ENCODE measurements at places on chromosomes 5 and 9.

DNA sequence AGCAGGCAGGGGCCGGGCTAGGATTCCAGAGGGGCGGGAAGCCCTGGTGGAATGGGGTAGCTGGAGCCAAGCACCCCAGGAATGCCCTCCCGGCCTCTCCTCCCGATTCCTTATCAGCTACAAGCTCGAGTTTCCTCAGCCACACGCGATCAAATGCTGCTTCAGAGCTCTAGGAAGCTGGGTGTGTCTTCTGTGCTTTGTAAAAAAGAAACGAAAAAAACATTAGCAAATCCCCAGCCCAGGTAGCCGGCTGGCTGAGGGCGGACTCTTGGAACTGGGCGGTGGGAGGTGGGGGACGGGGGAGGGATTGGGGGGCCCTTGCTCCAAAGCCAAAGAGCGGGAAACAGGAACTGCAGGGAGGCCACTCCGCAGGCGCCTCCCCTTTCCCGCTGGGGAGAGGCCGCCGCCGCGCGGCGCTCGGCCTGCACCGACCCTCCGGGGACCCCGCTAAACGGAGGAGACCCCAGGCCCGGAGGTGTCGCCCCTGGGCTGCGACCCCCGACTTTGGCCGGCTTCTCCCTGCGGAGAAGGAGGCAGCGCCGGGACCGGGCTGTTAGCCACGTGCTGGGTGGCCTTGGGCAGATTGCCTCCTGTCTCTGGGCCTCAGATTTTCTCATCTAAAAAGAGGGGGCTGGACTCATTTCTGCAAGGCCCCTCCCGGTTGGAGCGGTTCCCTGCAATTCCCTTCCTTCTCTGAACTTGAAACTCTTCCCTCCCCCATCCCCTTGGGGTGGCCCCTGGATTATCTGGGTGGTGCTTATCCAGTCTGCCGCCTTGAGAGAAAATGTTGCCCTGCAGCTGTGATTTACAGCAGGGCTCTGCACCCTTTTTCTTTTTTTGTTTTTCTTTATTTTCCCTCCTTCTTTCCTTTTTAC, 40.9 kb upstream of the FABP6 start:
- no peak for DNase-seq

DNA sequence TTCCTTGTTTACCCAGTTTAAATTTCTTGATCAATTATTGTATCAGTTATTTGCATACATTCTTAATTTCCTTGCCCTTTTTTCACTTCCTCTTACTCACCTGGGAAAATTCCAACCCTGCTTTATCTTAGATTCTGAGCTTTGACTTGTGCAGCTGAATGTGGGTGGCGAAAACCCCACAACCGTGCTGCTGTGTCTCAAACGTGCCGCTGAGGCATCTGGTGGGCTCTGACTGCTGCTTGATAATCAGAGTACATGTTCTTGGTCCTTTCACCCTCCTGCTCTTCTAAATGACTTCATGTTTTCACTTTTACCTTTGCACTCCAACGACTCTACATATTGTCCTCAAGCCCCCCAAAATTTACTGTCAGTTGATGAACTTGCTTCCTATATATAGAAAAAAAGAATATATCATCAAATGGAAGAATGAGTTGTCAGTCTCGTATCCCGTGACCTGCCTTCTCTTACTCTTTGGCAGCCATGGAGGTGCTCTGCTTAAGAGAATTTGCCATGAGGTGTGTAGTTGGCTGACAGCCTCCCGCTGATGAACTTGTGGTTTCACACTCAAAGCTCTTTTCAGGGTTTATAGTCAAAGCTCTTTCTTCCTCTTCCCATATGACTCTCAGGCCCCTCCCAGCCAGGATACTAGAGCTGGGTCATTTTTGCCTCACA, 14.0 kb upstream of the JAK2 start:
- peak; percentile 16 for DNase-seq

DNA sequence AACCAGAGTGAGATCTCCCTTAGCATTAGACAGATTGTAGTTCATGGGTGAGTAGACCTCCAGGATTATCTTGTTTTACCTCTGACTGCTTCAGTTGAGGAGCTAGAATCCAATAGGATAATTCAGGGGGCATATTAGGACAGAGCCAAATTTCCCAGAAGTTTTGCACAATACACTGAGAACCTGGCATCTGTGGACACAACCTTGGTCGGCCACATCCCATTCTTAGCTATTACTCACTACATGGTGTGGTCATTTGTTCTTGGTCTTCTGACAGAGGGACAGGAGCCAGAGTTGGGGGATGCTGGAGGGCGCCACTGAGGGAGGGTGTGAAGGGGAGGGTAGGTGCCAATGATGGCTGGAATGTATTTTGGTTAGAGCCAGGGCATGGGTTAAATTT, 66.6 kb downstream of the NPR3 start:
- no peak for DNase-seq

DNA sequence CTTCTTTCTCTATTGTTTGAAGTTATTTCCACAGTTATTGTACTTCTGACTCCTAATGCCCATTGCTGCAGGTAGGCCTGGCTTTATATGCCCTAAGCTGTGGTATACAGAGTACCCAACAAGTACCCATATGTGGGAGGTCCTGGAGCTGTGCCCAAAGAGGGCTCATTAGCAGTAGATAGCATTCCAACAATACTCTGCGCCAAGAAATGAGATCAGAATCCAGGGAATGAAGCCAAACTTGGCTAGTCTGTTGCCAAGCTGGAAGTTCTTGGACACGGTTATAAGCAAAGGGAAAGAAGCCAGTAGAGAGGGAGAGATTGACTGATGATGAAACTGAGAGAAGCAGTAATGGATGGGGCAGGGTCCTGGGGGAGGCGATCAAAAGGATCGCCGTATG, 29.7 kb upstream of the FAM169A start:
- DNase-seq = no peak

DNA sequence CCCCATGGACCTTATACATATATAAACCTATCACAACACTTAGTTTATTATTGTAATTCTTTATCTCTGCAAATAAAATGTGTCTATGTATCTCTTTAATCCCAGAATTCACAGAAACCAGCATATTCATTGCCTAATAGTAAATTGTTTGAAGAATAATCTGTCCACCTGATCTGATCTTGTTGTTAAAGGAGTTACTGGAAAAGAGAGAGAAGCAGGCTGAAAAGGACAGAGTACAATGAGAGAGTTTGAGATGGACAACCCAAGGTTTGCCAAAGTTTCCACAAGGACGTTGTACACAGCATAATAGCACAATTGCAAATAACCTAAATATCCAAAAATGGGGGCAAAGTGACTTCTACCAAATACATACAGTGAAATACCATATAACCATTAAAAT, 23.8 kb downstream of the PLPP1 start:
- DNase-seq = no peak

DNA sequence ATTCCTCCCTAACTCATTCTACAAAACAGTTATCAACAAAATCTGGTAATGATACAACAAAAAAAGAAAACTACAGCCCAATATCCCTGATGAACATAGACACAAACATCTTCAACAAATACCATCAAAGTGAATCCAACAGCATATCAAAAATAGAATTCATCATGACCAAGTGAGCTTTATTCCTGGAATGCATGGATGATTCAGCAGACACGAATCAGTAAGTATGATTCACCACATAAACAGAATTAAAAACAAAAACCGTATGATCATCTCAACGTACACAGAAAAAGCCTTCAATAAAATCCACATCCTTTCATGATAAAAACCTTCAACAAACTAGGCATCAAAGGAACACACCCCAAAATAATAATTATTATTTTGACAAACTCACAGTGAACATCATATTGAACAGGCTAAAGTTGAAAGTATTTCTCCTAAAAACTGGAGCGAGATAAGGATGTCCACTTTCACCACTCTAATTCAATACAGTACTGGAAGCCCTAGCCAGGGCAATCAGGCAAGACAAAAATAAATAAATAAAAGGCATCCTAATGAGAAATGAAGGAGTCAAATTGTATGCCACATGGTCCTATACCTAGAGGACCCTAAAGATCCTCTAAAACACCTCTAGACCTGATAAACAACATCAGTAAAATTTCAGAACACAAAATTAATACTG, 305.1 kb upstream of the RGMB start:
- DNase-seq = no peak

GRCh38 chr5:72138943-72139521, 31.8 kb downstream of the MAP1B start:
- no peak for DNase-seq

GRCh38 chr9:5643005-5643624, 14.2 kb downstream of the RIC1 start:
- no peak for DNase-seq

GRCh38 chr5:130643321-130643720, 521.7 kb downstream of the HINT1 start:
- DNase-seq = no peak

DNA sequence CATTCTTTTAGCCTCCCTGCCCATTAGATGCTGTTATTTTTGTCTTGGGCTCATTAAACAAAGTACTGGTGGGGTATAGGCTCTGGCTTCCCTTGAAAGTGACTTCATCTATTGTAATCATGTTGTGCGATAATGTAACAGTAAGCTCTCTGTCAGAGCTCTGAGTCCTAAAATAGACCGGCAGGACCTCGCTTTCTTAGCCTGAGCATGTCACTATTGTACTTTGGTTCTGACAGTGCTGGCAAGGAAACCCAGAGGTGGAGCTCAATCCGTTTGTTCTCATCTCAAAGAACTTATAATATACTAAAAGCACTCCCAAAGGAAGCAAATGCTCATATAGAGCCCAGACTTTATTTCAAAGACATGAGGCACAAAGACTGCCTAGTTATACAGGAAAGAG, 339.1 kb upstream of the CCNH start:
- no peak for DNase-seq

GRCh38 chr9:131587331-131587730, 42.0 kb downstream of the PRRT1B start:
- DNase-seq = no peak

DNA sequence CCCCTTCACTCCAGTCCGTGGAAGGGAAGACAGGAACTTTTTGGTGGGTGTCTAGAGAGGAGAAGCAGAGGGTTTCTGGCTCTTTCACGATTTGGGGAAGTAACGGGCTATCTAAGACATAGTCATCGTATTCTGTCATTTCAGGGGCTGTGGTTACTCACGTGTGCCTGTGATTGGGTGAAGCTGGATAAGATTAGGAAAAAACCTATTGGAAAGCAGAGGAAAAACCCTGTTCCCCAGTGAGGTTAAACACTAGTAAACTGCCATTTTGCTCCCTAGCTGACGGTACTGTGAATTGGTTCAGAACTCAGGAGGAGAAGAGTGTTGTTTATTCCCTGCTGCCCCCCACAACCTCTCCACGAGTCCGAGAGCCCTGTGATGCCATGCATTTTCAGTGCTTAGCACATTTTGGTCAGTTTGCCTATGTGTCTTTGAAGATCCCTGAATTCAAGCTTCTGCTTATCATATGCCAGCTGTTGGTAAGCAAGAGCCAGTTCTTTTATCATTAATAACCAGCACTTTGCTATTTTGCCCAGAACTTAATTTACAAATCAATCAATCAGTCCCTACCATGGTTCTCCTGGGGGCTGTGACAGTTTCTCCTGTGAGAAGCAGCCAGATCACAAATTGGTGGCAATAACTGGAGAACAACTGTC, 45.1 kb upstream of the ROR2 start:
- no peak for DNase-seq

GRCh38 chr5:26893078-26893477, 145.3 kb downstream of the CDH9 start:
- no peak for DNase-seq

DNA sequence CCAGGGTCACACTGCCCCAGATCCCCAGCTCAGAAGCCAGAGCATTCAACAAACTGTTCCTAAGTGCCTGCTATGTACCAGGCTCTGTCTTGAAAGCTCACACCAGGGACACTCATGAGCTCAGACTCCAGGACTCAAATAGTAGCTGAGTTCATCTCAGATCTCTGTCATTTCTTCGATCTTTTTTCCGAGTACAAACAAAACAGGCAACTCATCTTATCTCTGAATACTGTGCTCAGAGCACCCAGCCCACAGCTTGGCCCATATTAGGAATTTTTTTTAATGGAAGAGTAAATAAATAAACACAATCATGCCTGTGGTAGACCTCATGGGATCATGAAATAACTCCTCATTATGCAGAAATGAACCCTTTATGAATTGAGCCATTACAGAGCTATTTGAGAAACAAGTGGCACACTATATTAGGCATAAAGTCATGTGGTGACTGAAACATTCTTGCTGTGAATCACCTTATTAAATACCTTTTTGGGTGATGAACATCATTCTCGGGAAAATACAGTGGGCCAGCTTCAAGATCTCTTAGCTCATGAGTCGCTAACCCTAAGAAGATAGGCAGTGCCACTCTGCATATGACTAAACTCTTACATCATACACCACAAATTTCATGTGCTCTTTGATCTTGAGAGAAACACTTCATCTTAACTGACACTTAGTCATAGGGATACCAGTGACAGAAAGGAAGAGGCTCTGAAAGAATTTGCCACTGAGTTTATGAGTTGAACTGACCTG, 9.9 kb downstream of the SH3RF2 start:
- DNase-seq = no peak

GRCh38 chr9:98211260-98211659, 18.8 kb upstream of the CORO2A start:
- no peak for DNase-seq

DNA sequence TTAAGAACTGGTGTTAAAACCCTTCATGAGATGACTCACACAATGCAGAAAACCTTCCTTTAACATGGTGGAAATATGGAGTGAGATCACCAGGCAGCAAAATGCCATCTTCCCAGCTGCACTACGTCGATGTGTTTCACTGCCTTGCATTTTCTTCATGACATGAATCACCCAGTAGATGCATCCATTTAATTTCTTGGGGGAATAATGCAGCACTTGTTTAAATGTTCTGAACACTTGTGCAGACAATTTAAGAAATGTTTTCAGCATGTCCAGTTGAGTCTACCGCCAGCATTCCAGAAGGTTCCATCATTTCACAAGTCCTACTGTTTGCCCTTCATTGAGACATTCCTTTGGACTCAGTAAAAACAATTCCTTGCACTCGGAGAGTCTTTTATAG, 81.6 kb downstream of the ADAMTS16 start:
- no peak for DNase-seq

GRCh38 chr9:74463825-74464224, 33.3 kb upstream of the RORB start:
- DNase-seq = no peak

- DNase-seq = no peak
These were observed 134.6 kb downstream of the TTLL11 start for GRCh38 chr9:121958530-121958929.

DNA sequence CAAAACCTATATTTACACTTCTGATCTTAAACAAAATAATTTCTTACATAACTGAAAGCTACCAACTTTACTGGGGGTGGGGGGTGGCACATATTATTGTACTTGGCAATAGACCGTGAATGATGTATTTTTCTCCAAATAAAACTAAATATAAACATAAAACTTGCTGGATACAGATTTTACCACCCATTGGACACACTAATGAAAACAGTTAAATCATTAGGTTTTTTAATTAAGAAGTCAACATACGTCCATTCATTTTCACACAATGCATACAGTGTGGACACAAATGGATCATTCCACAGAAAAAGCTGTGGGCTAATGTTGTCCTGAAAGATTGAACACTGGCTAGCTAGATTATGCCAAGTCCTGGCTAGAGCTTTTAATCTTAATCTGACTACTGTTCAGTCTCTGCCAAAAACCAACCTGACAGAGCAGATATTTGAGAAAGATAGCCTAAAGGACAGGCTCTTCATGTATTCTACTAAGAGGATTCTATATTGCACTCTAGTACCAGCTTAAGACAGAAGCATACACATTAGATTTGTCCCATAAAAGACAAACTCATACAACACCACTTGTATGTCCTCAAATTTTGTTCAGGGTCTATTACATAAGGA, 118.1 kb downstream of the SIL1 start:
- no peak for DNase-seq
